Activated T-helper 1 cell treated with anti-CD3 and anti-CD28 coated beads, Interleukin-12 subunit alpha, Interleukin-12 subunit beta, Interleukin-2, Interleukin-4 antibody, amounts not matched to agents 30 ng/mL and 10 ng/mL and 1 ng/mL, durations not matched to agents 14 hours and 24 hours and 36 hours (primary cell): ENCODE measurements at places on chromosomes 7 and 10.

DNA sequence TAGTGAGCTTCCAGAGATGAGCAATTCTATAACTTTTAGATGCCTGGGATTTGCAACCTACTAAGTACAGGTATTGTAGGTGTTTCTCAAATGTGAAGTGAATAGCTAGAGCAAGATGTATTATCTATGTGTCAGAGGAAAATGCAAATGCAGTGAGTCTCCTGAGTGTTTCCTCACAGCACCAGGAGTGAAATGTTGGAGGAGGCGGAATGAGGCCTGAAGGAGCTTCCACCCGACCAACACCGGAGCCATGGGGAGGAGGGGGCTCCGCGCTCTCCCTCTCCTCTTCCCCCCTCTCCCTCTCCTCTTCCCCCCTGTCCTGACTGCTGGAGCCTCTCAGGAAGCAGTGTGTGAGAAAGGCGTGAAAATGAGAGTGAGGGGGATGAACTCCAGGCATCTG, 79.9 kb upstream of the RNF32 start:
- no peak for DNase-seq
- H3K4me3 ChIP-seq: no peak overlapping the region
- H3K4me1 ChIP-seq: no peaks in the 10 kb centered on the region
- H3K27ac ChIP-seq: no peak overlapping the region
- no peaks in the 10 kb centered on the region for H3K36me3 ChIP-seq

DNA sequence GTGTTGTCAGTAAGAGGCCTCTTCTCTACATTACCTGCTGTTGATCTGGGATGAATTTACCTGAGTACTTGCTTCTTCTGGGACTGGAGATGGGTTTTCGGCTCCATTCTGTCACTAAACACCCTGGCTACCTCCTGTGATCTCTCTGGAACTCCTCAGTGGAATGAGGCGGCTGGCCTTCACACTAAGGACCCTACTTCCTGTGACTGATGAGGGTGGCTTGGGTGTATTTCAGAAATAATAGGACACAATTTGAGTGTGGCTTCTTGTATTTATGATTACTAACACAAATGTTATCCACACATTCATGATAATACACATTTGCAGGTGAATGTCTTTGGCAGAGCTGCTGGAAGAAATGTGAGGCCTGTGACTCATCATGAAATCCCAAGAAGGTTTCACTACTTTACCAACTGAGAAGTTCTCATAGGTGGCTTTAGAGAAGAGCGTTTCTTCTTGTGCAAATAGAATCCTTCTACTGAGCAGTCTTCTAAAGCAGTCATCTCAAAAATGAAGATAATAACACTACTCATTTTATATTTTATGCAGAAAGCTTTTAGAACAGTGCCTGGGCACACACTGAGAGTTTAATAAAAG, 21.3 kb upstream of the EVX1 start:
- H3K4me1 ChIP-seq: peaks cover 4% of the 10 kb centered on the region
- H3K36me3 ChIP-seq: no peaks in the 10 kb centered on the region
- no peak for DNase-seq
- no peak overlapping the region for H3K4me3 ChIP-seq
- H3K27ac ChIP-seq: no peak overlapping the region
- H3K27me3 ChIP-seq: peaks cover 85% of the 10 kb centered on the region

DNA sequence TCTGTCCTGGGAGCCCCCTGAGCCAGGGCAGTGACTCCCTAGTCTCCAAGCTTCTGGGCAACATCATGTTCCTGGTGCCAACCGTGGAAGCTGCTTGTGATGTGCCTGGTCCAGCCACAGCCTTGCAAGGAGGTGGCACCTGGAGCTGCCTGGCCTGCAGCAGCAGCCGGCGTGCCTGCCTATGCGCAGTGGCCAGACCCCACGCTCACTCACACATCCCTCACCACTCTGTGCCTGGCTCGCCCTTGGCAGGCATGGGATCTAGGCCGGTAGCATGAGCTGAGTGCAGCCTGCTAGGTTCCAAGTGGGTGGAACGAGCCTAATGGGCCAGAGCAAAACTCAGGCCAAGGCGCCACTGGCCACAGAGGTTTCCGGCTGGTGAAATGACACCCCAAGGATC, 184.0 kb downstream of the ZNF438 start:
- no peak for DNase-seq
- no peak overlapping the region for H3K4me3 ChIP-seq
- no peaks in the 10 kb centered on the region for H3K4me1 ChIP-seq
- H3K27me3 ChIP-seq: no peaks in the 10 kb centered on the region
- H3K27ac ChIP-seq: no peak overlapping the region
- H3K36me3 ChIP-seq: peaks cover 4% of the 10 kb centered on the region

DNA sequence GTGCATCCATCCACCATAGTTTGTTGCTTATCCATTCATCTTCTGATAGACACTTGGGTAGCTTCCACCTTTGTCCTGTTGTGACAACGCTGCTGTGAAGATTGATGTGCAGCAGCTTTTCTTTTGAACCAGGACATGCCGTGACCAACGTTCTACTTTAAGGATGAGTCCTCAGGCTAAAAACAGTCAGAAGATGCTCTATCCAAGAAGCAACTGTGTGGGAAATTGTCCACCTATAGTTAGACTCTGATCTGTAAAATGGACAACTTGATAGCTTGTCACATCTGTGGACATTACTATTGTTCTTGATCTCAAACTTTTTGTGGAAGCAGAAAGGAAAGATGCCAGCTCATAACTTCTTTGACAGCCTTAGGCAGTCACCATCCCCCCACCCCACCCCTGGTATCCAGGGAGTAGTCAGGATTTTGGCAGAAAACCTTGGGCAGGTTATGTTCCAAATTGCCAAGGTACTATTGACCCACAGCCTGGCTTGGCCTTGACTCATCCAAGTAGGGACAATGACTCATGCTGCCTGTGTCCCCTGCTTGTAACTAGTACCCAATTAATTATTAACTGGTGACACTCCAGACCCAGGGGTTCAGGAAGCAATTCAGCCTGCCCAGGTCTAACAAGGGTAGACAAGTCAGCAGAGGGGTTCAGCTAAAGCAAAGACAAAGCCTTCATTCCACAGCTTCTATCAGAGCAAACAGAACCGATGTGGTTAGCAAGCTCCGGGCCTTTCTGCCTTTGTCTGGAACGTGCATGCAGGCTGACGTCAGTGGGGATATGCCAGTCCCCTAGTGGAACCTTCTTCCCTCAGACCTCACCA, 99.6 kb upstream of the ANLN start:
- no peak for DNase-seq
- peaks cover 3% of the 10 kb centered on the region for H3K36me3 ChIP-seq
- no peak overlapping the region for H3K27ac ChIP-seq
